ENCODE measurements at places on chromosomes 1 and 21. TPM values are rescaled to one million over a fixed set of nuclear protein-coding genes. Genes with fewer than 3 reads are reported as not detected.

NVL gene
- total RNA-seq: 20.5 TPM

PIK3C2B gene
- total RNA-seq: 9.2 TPM

PGLYRP3 gene
- total RNA-seq: not detected

CCNL2 gene
- 44.2 TPM for total RNA-seq

CELA3B gene
- total RNA-seq: not detected

PCP4 gene
- total RNA-seq: not detected

RIPK4 gene
- total RNA-seq: 13.9 TPM

KCNJ9 gene
- total RNA-seq: not detected

FMO2 gene
- not detected for total RNA-seq

OR2T29 gene
- total RNA-seq: not detected

NTMT2 gene
- total RNA-seq: not detected

KRTAP10-3 gene
- total RNA-seq: not detected

TAS1R1 gene
- not detected for total RNA-seq

RLF gene
- total RNA-seq: 6.7 TPM

CDC73 gene
- 40.6 TPM for total RNA-seq

KMO gene
- 1.7 TPM for total RNA-seq

TMEM82 gene
- total RNA-seq: not detected

PRKAA2 gene
- 2.8 TPM for total RNA-seq

VHLL gene
- total RNA-seq: not detected

HLX gene
- 6.2 TPM for total RNA-seq

ERO1B gene
- total RNA-seq: 2.8 TPM

HES3 gene
- not detected for total RNA-seq

WLS gene
- 21.0 TPM for total RNA-seq

OR2T11 gene
- not detected for total RNA-seq

OR2G6 gene
- not detected for total RNA-seq

S100B gene
- total RNA-seq: not detected

FNDC5 gene
- total RNA-seq: 0.23 TPM

Data from A549 treated with ZK216348 at 1 μM for 4 hours (cell line).